ENCODE measurements at places on chromosomes 13 and 19.

DNA sequence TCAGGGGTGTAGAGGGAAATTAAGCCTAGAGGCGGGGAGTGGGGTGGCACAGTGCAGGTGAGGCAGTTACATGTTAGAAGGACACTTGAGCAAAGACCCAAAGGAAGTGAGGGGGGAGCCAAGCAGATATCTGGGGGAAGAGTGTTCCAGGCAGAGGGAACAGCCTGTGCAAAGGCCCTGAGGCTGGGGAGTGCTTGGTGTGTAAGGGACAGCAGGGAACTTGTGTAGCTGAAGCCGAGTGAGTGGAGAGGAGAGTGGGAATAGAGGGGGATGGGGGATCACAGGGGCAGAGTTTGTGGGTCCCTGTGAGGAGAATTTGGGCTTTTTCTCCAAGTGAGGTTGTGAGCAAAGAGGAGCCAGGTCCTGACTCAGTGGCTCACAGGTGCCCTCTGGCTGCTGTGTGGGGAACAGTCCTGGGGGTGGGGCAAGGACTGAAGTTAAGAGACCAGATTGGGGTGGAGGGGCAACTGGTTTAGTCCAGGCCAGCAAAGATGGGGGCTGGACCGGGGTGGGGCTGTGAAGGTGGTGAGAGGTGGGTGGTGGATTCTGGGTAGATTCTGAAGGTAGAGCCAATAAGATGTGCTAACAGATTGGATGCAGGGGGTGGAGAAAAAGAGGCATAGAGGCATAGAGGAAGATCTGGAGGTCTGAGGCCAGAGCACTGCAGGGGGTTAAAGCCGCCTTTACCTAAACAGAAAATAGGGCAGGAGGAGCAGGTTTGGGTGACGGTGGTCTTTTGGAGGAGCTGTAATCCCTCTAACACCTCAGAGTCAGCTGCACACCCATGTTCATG lies 75.3 kb downstream of the CACNA1A start:
- no peak for DNase-seq

DNA sequence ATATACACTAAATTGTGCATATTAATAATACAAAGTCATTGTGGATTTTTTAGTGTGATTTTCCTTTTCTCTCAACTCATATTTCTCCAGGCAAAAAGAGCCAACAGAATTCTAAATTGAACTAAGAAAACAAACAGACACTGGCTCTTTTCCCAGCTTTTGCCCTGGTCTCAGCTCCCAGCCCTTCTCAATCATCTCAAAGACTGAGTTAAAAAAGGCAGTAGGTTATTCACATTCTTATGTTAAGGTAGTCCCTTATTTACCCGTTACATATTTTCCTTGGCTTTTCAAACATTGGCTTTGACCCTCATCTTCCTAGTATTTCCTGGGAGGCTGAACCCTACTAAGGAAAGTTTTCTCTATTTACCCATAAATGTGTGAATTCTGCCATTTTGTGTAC lies 753.6 kb downstream of the LIG4 start:
- no peak for DNase-seq

- DNase-seq = no peak
Measured at GRCh38 chr13:18946738-18947137, 234.9 kb downstream of the TUBA3C start.

- no peak for DNase-seq
Measured at GRCh38 chr19:48940902-48941301, 7.4 kb downstream of the DHDH start.

DNA sequence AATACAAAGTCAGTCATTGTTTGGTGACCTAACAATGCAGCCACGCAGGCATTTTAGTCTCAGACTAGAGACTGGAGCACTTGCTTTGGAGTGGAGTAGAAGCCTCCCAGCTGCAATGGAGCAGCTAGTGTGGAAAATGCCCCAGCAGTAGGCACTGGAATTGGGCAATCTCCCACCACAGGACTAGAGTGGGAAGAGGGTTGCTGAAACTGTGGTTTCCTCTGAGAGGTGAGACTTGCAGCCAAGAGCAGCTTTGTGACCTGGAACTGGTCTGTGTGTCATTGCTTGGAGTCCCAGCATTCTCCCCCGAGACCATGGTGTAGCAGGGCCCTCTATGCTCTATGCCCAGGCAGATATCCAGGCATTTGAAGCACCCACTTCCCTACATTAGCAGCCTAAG lies 556.3 kb downstream of the UQCRFS1 start:
- no peak for DNase-seq

GRCh38 chr13:74132776-74133656 lies 1.2 kb downstream of the KLF12 start:
- no peak for DNase-seq

Data from activated CD8-positive, alpha-beta memory T cell treated with anti-CD3 and anti-CD28 coated beads for 1 hour (primary cell).